Activated T-helper 17 cell treated with anti-CD3 and anti-CD28 coated beads, Interleukin-2, amount 50 U/mL, for 72 hours (primary cell): ENCODE measurements at places on chromosomes 5 and 9.

GRCh38 chr9:103407260-103407659 lies 412.1 kb downstream of the CYLC2 start:
- H3K27me3 ChIP-seq, result no peaks in the 10 kb centered on the region
- H3K36me3 ChIP-seq, result no peaks in the 10 kb centered on the region
- no peak overlapping the region for H3K27ac ChIP-seq

DNA sequence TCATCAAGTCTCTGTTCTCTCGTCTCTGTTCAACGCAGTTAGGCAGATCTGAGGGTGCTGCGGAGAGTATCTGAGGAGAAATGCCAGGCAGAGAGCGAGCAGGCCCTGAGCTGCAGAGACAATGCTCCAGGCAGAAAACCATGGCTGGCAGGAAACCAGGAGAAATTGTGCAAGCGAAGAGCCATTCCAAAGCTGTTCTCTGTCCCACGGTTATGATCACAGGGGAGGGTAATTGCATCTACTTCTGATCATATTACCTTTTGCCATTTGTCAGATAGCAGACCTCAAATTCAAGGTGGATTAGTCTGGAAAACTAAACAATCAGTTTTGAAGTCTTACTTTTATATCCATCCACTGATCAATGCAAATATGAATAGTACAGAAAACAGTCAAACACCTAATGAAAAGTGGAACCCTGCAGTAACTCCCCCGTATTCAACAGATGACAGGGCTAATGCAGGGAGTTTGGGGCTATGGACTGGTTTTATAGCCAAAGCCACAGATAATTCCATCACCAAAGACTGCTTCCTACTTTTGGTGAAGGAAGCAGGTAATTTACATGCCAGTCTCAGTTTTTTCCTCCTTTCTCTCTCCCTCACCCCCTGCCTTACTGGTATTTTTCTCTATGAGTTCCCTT lies 228.0 kb downstream of the DCP2 start:
- no peak for ATAC-seq
- no peaks in the 10 kb centered on the region for H3K27me3 ChIP-seq
- no peak overlapping the region for H3K27ac ChIP-seq

- H3K4me1 ChIP-seq, result no peaks in the 10 kb centered on the region
- no peak for ATAC-seq
- no peak overlapping the region for H3K4me3 ChIP-seq
- H3K27ac ChIP-seq, result no peak overlapping the region
- H3K27me3 ChIP-seq, result no peaks in the 10 kb centered on the region
These were observed 43.6 kb downstream of the GRIA1 start for GRCh38 chr5:153534102-153534501.

DNA sequence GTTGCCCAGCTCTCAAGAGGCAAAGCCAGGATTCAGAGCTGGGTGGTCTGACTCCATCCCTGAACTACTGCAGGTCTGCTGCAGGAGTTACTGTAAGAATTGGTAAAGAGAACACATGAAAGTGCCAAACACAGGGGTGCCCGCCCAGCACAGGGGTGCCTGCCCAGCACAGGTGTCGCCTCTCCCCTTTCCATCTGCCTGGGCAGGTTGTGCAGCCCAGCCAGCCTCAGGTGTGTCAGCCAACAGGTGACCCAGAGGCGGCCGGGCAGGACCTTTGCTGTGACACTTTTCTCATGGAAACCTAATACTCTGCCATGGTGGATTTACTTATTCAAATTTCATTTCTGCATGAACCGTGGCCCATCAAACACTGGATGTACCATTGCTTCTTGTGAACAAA lies 289.7 kb upstream of the IRX4 start:
- peaks cover 20% of the 10 kb centered on the region for H3K27me3 ChIP-seq
- no peak for ATAC-seq
- no peak overlapping the region for H3K27ac ChIP-seq
- no peaks in the 10 kb centered on the region for H3K36me3 ChIP-seq
- H3K4me3 ChIP-seq, result no peak overlapping the region

DNA sequence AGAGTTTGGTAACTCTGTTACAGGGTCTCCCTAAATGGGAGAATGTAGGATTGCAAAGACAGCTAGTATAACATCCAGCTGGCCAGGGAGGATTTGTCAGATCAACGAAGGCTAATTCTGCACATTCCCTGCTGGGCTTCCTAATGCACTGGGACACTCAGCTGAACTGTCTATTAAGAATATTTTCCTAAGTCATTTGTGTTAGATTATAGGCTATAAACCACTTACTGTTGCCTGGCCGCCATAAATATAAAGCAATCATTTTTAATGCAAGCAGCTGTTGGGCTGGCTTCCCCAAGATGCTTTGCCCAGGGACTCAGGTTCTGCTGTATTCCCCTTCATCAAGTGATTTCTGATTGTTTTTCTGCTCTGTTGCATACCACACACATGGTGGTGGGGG lies 35.3 kb upstream of the SLIT3 start:
- no peak overlapping the region for H3K27ac ChIP-seq
- H3K4me1 ChIP-seq, result no peaks in the 10 kb centered on the region
- no peak for ATAC-seq
- no peaks in the 10 kb centered on the region for H3K36me3 ChIP-seq
